ENCODE measurements at places on chromosomes 7 and 10.

- no peak for DNase-seq
Measured at GRCh38 chr7:133330085-133330484, 77.2 kb downstream of the EXOC4 start.

DNA sequence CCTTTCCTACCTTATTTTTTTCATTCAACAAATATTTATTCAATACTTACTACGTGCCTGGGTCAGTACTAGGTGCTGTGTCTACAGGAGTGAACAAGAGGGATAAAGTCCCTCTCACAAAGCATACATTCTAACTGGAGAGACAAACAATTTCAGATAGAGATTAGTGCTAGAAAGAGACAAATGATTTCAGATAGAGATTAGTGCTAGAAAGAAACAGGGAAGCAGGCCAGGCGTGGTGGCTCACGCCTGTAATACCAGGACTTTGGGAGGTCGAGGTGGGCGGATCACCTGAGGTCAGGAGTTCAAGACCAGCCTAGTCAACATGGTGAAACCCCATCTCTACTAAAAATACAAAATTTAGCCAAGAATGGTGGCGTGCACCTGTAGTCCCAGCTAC is 34.6 kb downstream of the RBM28 start:
- no peak for DNase-seq

DNA sequence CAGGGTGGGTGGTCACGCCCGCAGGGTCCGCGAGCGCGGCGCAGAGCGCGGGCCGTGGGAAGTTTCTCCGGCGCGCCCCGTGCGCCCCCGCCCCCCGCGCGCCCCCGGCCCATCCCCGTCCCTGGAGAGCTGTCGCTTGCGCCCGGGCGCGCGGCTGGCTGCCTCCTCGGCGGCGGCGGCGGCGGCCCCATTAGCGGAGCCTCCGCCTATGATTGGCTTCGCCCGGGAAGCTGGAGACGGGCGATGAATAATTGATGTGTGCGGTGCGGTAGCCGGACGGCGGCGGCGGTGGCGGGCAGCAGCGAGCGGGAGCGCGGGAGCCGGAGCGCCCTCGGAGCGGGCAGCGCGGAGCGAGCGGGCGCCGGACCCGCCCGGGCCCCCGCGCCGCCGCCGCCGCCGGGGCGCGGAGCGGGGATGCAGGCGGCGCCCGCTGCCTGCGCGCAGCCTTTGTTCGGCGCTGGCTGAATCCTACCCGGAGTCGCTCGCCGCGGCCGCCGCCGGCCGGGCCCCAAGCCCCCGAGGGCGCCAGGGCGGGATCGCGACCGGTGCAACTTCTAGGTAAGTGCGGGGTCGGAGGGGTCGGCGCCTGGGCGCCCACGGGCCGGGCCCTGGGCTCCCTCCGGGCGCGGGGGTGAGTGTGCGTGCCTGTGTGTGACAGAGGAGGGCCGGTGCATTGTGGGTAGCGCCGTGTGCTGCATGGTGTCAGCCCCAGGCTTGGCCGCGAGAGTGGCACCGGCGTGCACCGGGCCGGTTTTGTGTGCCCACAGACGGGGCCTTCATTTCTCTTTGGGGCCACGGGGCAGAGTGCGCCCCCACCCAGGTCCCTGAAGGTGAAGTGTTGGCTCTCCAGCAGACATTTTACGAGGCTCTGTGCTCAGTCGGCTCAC is 103.8 kb upstream of the PPIF start:
- DNase-seq: peak; percentile 58

DNA sequence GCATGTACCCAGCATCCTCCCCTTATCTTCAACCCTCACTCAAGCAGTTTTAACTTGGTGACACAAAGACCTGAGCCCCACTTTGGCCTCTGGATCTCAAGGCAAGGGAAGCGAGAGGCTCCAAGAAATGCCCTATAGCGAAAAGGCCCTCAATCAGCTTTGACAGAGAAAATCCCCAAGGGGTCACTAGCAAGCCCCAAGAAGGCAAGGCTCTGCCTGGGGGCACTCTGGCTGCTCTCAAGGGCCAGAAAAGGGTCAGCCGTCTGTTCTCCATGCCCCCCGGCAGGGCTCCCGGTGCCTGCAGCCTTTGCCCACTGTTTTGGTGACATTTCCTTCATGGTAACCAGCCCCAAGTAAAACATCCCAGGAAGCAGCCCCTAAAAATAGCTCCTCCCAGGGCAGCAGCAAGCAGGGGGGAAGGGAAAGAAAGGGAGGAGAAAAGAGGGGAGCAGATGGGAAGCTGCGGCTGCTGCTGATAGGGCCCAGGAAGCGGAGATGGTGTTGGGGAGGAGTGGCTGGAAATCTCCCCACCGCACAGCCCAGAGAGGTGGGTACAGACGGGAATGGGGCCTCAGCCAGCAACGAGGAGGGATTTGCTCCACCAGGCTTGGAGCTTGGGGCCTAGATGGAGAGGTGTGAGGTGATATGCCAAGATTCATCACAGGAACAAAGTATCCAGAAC is 7.1 kb downstream of the CAMK2G start:
- DNase-seq: no peak

- DNase-seq: no peak
Measured at GRCh38 chr10:130901311-130902165, 410.0 kb downstream of the TCERG1L start.
